Lung (tissue), 17 donors: ENCODE measurements at places on chromosomes 16 and 17.

GRCh38 chr17:69069226-69069750 is 8.6 kb upstream of the ABCA9 start:
- no peaks in the 10 kb centered on the region for H3K4me1 ChIP-seq
- no peaks in the 10 kb centered on the region for H3K27me3 ChIP-seq
- DNase-seq: no peak

- peaks cover 33% of the 10 kb centered on the region for H3K4me1 ChIP-seq
- DNase-seq: peak; percentile 46
- H3K27ac ChIP-seq: peak overlapping the region; percentile 88
- H3K36me3 ChIP-seq: no peaks in the 10 kb centered on the region
- no peaks in the 10 kb centered on the region for H3K27me3 ChIP-seq
- H3K4me3 ChIP-seq: peak overlapping the region; percentile 86
Measured at GRCh38 chr16:4415538-4416199, 727 bp downstream of the CORO7 start.

DNA sequence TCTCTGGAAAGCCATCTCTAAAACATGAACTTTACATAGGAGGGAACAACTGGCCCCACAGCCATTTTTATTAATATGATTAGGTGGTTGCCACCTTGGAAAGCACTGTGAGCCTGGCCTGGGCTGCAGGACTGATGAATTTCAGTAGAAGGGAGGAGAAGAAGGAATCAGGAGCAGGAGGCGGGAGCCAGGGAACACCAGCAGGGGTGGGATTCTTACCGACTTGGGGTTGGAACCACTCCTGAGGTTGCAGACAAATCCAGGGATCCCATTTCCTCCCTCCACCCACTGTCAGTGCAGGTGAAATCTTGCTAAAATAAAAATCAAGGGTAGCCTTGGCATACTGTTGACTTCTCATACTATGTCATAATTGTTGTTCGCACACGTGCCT is 16.9 kb upstream of the MAP3K14 start:
- no peak overlapping the region for H3K27ac ChIP-seq
- DNase-seq: no peak
- no peaks in the 10 kb centered on the region for H3K4me1 ChIP-seq
- no peak overlapping the region for H3K4me3 ChIP-seq
- no peaks in the 10 kb centered on the region for H3K27me3 ChIP-seq

DNA sequence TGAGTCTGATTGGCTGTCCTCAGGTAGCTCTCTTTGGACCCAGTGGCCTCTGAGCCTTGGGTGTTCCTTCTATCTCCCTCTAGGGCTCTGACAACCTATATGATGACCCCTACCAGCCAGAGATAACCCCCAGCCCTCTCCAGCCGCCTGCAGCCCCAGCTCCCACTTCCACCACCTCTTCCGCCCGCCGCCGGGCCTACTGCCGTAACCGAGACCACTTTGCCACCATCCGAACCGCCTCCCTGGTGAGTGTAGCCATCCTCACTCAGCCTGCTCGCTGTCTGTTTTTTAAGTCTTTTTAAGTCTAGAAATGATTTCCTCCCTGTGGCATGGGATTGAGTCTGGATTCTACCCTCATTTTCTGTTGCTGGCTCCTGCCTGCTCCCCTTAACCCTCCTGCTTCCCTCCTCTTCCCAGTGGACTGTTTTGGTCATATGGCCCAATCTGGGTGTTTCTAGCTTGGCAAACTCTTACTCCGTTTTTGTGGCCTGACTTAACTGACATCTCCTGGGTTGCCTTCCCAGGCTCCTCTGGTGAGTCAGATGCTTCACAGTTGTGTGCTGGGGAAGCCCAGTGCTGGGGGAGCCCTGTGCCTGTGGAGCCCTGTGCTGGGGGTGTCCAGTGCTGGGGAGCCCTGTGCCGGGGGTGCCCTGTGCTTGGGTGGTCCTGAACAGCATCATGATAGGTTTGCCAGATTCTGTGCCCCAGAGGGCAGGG is 9.9 kb downstream of the TAOK2 start:
- peaks cover 72% of the 10 kb centered on the region for H3K36me3 ChIP-seq
- peak overlapping the region; percentile 57 for H3K27ac ChIP-seq
- no peaks in the 10 kb centered on the region for H3K27me3 ChIP-seq
- peaks cover 10% of the 10 kb centered on the region for H3K4me1 ChIP-seq
- DNase-seq: no peak

GRCh38 chr16:84406006-84406963 is 37.9 kb downstream of the ATP2C2 start:
- no peak overlapping the region for H3K27ac ChIP-seq
- peaks cover 6% of the 10 kb centered on the region for H3K36me3 ChIP-seq
- H3K27me3 ChIP-seq: no peaks in the 10 kb centered on the region

DNA sequence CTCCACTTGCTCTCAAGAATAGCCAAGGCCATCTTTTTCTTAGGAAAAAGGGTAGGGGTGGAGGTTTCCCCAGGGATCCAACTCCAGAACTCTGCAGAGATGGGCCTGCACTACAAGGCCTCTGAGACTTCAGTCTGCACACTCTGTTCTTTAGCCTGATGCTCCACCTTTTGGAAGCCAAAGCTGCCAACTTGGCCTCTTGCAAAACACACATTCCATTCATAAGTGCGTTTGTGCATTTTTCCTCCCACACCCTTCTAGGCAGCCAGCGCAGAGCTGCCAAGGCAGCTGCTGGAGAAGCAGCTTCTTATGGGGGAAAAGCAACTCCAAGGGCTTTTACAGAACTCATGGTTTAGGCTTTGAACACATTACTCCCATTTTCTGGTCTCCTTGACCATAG is 45.3 kb downstream of the REXO5 start:
- peaks cover 9% of the 10 kb centered on the region for H3K36me3 ChIP-seq
- no peaks in the 10 kb centered on the region for H3K27me3 ChIP-seq
- DNase-seq: peak; percentile 91
- peaks cover 13% of the 10 kb centered on the region for H3K4me1 ChIP-seq
- H3K27ac ChIP-seq: peak overlapping the region; percentile 88
- no peak overlapping the region for H3K4me3 ChIP-seq

- H3K27me3 ChIP-seq: no peaks in the 10 kb centered on the region
- peak; percentile 87 for DNase-seq
- H3K36me3 ChIP-seq: no peaks in the 10 kb centered on the region
- H3K27ac ChIP-seq: no peak overlapping the region
- peaks cover 23% of the 10 kb centered on the region for H3K4me1 ChIP-seq
Measured at GRCh38 chr17:81097134-81097942, 62.4 kb downstream of the BAIAP2 start.
